Stimulated activated CD4-positive, alpha-beta T cell treated with anti-CD3 and anti-CD28 coated beads, Interleukin-12 subunit alpha, Interleukin-12 subunit beta, amount 100 ng/mL, for 4 hours (primary cell): ENCODE measurements at places on chromosomes 3 and 15.

- no peak for DNase-seq
Observed at GRCh38 chr3:111197485-111197884, 125.9 kb downstream of the NECTIN3 start.

GRCh38 chr3:49465270-49466034, 4.6 kb upstream of the DAG1 start:
- DNase-seq: no peak

DNA sequence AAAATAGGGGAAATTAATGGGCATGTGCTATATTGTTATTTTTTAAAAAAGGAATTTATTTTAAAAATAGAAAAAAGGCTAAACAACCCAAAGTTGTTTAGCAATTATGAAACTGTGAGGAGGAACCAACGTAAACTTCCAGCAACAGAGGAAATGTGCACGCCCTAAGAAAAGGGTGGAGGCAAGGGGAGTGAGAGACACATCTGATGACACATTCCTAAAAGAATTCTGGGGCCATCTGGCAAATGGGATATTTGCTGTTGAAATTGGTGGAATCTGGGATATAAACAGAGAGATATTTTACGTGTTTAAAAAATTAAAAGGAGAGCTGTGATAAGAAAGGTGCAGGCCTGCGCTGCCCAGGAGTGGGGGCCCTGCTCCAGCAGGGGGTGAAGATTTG, 50.8 kb upstream of the MUC13 start:
- no peak for DNase-seq

GRCh38 chr3:148606979-148607378, 90.7 kb upstream of the AGTR1 start:
- no peak for DNase-seq

DNA sequence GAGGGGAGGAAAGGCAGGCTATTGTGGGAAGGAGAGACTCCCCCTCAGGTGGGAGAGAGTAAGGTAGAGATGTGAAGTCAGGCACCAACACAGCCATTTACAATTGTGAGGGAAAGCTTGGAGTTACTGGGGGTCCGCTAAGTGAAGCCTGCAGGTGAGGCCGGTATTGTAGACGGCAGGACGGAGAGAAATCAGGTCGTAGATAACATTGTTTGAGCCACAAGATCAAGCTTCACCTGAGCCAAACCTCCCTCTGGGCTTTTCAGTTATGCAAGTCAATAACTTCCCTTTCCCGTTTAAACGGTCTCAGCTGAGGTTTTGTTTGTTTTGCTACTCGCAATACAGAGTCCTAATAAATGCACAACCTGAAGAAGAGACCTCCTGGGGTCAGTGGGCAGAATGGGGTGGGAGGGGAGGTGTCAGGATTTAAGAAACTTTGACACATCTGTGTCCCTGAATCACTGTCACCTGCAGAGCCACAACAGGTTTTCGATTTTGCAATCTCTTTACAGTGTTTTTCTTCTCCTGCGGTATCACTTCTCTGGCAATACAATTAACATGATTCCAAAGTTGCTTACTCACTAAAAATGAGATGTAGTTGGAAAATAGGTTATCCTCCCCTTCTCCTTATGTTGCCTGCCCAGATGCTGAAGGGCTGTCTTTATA, 72.0 kb upstream of the GLCE start:
- no peak for DNase-seq

GRCh38 chr3:168806871-168807270, 711.1 kb upstream of the GOLIM4 start:
- no peak for DNase-seq

DNA sequence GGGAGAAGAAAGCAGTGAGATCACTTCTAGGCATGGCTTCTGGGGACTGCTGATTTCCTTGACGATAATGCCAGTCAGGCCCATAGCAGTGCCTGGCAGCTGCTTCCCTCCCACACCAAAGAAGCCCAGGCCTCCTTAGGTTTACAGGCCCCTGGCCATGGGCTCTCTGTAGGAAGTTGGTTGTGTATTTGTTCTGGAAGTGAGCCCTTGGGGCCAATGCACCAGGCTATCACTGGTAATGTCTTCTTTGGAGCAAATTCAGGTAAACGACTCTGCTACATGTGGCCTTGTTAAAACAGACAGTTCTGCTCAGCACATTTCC, 89.3 kb downstream of the CCNL1 start:
- no peak for DNase-seq

GRCh38 chr3:3772920-3773319, 26.3 kb upstream of the LRRN1 start:
- no peak for DNase-seq

GRCh38 chr3:29559741-29560465, 279.0 kb downstream of the RBMS3 start:
- DNase-seq: no peak

DNA sequence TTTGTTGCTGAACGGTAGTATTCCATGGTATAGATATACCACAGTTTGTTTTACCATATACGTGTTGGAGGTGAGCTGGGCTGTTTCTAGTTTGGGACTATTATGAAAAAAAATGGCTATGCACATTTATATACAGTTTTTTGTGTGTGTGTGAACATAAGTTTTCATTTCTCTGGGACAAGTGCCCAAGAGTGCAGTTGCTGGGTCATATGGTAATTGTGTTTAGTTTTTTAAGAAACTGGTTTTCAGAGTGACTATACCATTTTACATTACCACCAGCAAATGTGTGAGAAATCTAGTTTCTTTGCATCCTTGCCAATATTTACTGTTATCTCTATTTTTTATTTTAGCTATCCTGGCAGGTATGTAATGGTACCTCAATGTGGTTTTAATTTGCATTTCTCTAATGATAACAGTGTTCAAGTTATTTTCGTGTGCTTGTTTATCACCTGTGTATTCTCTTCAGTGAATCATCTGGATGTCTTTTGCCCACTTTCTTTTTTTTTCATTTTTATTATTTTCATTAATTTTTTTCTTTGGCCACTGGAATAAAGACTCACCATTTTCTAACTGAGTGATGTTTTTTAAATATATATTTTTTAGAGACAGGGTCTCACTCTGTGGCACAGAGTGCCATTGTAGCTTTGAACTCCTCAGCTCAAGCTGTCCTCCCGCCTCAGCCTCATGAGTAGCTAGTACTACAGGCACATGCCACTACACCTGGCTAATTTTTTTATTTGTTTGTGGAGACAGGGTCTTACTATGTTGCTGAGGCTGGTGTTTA, 75.3 kb downstream of the ZNF609 start:
- DNase-seq: no peak

GRCh38 chr15:89109238-89109637, 21.0 kb downstream of the ABHD2 start:
- no peak for DNase-seq

GRCh38 chr15:98902931-98903330, 104.7 kb downstream of the PGPEP1L start:
- DNase-seq: no peak

- no peak for DNase-seq
Observed at GRCh38 chr3:64008487-64009351, 14.6 kb downstream of the PSMD6 start.

DNA sequence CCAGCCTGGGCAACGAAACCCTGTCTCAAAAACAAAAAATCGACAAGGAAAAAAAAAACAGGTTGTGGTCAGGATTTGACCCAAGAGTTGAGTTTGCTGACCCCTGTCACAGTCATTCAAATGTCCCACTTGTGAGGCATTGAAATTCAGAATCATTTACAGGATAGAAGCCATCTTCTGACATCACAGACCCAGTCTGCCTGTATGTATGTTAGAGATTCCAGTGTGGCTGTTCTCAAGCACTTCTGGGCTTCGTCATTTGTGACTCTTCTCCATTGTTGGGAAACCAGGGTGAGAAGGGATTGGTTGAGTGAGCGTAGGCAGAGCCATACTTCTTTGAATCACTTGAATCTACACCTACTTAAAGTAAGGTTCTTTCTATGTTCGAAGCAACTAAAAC, 57.1 kb downstream of the LMLN start:
- no peak for DNase-seq

- DNase-seq: peak; percentile 34
Observed at GRCh38 chr15:84604826-84605553, 4.2 kb downstream of the ZSCAN2 start.

DNA sequence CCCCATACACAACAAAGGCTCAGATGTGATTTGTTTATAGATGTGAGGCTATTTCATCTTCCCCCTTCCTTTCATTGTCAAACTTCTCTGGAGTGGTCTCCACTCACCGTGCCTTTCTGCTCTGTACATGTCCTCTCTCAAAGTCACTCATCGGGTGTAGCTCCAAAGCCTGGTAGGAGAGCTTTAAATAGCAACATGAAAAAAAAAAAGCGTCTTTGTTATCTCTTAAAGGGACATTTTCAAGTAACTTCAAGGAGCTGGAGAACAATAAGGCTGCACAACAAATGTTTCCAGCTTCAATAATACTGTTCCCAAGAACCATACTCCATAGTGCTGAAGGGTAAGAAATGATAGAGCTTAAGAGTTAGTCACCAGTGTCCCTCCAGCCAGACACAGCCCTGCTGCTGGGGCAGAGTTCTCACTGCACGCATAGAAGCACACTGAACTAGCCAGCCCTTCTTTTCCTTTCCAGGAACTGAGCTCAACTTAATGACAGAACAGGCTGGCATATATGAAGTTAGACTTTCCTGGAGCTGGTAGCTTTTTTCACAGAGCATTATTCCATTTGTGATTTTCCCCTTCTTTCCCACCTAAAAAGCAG, 8.1 kb downstream of the FBXO40 start:
- DNase-seq: no peak

GRCh38 chr3:191963182-191963581, 502.2 kb downstream of the PYDC2 start:
- DNase-seq: no peak

DNA sequence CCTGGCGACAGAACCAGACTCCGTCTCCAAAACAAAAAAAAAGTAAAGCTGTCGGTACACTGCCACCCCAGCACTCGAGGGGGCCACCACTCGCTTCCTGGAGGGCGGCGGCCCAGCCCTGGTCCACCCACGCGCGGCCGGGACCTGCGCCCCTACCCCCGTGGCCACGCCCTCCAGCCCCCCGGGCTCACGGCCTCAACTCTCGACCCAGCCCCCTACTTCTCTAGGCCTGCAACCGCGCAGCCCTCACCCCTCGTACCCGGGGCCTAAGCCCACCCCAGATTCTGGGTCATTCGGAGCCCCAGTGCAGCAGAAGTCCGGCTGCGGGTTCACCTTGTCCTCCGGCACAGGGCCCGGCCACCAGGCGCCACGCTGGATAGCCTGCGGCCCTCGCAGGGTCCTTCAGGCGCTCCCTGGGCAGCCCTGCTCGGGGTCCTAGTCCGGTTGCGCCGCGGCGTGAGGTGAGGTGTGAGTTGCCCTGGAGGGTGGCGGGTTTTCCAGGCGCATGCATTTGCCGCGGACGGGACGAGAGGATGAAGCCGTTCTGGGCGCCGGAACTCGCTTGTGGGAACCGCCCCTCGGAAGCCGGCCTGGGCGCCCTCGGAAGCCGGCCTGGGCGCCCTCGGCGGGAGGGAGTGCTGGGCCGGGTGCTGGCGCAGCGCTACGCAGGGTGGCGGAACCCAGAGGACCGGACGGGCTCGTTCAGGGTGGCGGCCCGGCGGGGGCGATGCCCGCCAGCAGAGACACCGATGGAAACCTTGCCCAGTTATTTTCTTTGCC, 32.3 kb downstream of the SPINK8 start:
- DNase-seq: peak; percentile 95

DNA sequence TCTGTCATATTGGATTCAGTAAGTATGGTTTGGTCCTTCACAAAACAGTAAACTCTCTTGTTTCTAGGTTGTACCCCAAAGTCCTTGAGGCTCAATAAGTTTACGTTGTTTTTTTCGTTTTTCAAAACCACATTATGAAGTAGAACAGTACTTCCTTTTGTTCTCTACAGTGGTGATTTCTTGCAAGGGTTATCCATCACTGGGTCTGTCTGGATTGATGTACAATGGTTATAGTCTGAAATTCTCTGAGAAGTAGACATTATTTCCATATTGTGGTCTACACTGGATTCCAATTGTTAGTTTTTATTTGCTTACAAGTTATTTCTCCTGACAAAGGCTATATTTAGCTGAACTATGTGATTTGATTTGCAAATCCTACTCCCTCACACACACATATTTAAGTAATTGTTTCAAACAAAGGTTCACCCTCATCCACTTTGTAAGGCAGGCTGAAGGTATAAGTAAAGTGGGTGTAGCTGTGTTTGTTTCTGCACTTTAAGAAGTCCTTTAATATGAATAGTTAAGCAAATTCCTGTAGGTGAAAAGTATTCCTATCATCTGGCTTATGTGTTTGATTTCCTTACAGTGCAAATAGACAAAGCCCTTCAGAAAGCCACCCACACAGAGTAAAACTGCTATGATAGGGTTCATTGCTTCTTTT, 64.2 kb upstream of the MME start:
- DNase-seq: no peak

DNA sequence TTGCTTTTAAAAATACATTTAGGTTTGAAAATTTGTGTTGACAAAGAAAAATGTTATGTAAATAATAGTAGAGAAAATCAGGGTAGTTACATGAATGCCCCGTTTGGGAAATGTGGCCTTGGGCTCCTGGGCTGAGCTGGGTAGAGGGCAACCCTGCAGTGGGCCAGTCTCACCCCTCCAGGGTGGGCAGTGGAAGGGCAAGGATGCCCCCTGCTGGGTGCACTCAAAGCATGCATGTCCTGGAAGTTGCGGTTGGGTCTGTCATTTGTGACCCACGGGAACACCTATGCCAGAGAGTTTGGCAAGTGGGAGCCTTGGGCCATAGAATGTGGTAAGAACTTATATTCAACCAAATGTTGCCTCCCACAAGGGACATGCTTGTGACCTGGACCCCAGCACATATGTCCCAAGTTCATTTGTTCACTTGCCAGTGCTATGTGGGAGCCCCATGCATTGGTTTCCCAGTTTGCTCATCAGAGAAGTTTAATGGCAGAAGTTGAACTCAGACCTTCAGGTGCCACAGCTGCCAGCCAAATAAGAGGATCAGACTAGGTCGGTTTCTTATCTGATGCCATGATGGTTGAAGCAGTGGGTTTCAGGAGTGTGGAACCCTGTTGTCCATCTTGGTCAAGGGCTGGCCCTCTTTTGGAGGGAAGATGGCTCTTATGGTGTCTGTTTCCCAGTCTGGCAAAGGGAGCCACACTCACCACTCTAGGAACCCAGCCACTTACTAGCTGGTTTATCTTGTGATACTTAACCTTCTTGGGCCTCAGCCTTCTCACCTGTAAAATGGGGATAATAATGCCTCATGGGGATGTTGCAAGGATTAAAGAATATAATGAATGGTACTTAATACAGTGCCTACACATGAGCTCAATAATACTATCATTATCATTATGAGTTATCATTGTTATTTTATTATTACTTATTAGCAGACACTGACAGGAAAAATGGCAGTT, 2.5 kb upstream of the PLCB2 start:
- peak; percentile 52 for DNase-seq
